Endothelial cell (in vitro differentiated cells): ENCODE measurements at places on chromosomes 7 and 10.
A peak's percentile ranks its signal among the peaks of the same experiment; 100 is the strongest.

GRCh38 chr10:47340608-47341170 is 7.5 kb upstream of the RBP3 start:
- DNase-seq = peak; percentile 82

DNA sequence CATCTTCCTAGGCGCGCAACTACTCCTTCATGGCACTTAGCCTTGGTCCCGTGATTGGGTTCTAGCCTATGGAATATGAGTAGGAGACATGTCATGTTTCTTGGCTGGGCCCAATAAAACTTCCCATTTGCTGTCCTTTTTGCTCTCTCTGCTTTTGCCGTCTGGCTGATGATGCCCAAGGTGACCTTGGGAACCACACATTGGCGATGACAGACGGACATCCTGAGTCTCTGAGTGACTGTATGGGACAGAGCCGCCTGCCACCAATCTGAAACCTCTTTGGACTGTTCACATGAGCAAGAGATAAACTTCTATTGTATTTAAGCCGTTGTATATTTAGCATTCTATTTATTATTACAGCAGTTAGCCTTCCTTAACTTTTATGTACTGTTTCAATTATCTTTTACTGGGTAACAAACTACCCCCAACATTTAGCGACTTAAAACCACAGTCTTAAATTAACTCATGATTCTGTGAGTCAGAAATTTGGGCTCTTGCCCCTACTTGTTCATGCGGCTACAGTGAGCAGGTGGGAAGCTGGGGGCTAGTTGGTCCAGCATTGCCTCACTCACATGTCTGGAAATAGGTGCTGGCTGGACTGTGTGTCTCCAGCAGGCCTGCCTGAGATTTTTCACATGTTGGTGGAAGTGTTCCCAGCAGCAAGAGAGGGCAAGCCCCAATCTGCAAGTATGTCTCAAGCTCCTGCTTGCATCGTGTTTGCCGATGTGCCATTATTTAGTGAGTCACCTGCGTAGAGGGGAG is 71.7 kb downstream of the NOD1 start:
- no peak for DNase-seq

GRCh38 chr7:51472873-51473272 is 156.3 kb upstream of the COBL start:
- DNase-seq = no peak

GRCh38 chr7:139540203-139540602 is 16.7 kb downstream of the CLEC2L start:
- no peak for DNase-seq

GRCh38 chr10:62562101-62562500 is 187.9 kb downstream of the ZNF365 start:
- no peak for DNase-seq

DNA sequence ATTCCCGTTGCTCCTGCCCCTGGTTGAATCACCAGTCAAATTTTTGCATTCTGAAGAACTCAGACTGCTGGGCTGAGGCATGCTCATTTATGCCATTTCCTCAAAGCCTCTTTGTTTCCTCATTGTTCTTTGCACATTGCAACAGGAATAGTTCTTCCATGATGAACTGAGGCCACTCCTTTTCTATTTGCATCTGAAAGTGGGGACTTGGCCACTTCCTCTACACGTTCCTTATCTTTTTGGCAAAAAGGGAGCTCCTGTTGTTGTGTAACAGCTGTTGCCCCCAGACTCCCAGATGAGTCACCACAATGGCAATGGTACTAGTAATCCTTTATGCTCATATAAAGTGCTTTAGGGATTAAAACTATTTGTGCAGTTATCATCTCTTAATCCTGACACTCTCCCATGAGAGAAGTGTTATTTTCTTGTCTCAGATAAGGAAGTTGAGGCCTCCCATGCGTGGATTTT is 20.1 kb upstream of the ITPRID1 start:
- no peak for DNase-seq

GRCh38 chr7:77649716-77650349 is 46.4 kb upstream of the RSBN1L start:
- no peak for DNase-seq

- DNase-seq = no peak
These were observed 12.3 kb downstream of the DDIT4 start for GRCh38 chr10:72285972-72286521.

DNA sequence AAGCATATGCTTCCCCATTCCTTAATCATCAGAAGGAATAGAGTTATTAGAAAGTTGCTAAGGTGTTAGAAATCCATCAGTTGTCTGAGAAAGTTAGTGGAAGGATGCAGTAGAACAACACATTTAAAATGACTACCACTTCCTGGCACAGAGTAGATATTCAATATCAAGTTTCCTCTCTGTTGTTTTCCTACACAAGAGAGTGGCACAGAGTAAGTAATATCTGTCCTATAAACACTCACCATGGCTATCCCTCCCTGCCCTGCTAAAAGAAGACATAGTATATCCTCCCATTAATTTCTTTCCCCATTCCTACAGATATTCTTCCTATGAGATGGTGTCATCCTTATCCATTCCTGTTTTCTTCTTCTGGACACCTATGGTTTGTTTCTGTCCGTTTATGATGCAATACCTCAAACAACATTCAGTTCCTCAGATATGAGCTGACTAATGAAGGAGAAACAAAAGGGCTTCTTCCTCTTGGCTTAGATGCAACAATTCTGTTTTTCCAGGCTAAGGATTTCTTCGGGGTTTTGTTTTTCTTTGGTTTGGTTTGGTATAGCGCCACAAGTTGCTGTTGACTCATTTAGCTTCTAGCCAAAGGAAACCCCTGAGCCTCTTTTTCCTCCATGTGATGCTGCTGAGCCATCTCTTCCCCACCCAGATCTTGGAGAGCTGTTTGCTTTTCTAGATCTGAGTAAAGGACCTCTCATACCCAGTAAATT is 32.9 kb upstream of the BPGM start:
- DNase-seq = no peak

- no peak for DNase-seq
These were observed 36.9 kb upstream of the KMT2E start for GRCh38 chr7:104976966-104977636.

DNA sequence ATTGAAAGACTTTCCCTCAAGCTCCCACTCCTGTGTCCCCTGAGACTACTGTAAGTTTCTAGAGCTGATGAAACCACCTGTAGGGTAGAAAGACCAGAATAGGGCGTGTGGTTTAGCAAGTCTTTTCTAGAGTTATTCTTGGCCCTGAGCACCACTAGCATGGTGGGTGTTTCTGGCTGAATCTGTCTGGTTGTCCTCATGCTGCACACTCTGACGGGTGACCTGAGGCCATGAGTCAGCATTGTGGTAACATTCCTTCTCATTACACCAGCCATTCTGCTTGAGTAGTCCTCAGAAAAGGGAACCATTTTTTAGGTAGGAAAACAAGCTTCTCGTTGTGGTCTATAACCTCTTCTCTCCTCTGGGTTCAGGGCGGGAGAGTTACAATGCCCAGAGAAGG is 250.3 kb downstream of the SNX13 start:
- no peak for DNase-seq

- no peak for DNase-seq
These were observed 96.6 kb upstream of the PTN start for GRCh38 chr7:137439829-137440825.

GRCh38 chr7:131497454-131497853 is 59.0 kb downstream of the PODXL start:
- DNase-seq = no peak

GRCh38 chr7:25385506-25386136 is 157.3 kb upstream of the NPVF start:
- DNase-seq = no peak

DNA sequence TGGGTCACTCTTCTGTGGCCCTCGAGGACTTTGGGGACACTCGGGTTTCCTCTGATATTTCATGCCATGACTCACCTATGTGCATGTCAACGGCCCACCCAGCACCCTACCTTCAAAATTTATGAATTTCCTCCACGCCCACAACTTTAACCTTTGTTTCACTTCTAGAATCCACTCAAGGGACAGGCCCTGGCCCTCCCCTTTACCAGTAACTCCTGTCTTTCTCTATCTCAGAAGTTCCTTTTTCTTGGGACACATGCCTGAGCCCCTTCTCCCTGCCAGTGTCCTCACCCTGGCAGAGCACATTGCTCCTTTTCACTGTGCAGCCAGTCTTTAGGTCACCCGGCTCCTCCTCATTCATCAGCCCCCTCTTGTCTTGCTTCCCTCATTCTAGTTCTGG is 282.5 kb upstream of the KLF6 start:
- no peak for DNase-seq

DNA sequence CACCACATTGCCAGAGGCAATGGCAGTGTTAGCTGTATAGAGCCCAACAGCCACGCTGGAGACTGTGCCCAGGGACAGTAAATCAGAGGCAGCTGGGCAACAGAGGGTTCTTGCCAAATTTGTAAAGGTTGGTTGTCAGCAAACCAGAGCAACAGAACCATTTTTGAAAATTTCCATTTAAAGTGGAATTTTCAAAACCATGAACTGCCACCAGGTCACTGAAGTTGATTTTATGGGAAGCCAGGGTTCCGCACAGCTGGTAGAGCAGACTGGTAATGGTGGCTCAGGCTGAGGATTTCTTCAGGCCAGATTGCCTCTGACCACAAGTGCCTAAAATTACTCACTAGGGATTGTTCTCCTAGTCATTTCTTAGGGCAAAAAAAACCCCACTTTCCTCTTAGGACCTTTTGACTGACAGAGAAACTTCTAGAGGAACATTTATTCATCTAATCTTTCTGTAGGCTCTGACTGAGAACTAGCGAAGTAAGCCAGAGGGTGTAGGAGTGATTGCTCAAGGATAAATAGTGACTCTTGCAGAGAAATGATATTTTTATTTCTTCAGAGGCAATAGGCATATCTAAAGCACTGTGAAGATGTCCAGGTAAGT is 342.4 kb downstream of the BBS9 start:
- no peak for DNase-seq

DNA sequence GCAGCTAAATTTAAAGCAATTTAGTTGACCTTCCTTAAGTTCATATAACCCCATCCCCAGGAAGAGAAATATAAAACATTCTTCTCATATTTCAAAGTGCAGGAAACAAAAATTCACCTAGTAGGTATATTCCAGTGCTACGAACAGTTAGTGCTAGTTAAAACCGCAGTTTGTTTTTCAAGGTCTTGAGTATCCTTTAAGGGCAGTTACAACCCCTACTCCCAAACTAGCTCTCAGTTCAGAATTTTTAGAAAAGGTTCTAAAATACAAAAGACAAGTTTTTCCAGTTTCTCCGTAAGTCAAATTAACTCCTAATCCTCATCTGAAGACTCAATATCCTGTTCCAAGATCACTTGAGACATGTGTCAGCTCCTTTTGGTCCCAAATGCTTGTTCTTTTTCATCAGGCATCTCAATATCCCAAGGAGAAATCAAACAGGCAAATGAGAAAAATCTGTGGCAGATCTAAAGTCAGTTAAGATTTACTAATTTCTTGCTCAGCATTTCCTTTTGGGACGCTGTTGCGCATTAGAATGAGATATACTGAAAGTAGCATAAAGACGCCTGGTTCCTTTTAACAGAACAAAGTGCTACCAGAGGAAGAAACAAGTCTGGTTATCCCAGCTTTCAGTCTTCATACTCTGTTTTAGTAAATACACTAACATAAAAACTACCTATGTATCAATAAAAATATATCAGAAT is 51.8 kb downstream of the ARHGAP12 start:
- no peak for DNase-seq

DNA sequence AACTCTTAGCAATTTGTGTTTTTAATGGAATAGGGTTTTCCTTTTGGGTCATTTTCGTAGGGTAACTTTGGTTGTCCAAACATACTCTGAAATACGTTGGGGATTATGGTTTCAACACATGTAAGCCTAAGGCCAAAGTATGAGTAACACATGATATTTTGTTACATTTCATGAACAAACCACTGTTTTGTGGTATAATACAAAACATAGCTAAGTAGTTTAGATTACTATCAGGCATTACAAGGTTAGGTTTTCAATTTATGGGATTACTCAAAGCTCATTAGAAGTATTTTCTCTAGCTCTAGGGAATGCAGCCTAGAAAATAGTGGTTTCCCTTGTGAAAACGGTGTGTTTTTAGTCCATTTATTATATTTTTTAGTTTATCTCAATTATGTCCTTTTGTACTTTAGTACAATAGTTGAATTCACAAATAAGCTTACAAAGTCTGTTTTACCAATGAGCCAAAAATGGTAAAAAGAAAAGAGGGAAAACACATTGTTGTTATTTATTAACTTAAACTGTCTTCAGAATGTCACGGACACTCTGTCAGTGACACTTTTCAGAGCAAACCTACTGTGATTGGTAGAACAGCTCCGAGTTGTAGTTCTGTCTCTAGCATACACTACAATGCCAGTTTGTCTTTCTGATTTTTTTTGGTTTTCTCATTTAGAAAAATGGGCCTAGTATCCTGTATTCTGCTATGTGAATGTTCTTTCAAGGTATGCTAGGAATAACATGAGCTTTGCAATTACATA is 473.7 kb downstream of the SUGCT start:
- DNase-seq = no peak

GRCh38 chr7:69575651-69576050 is 22.6 kb upstream of the AUTS2 start:
- no peak for DNase-seq

- DNase-seq = no peak
These were observed 4.8 kb downstream of the VSTM2A start for GRCh38 chr7:54546986-54547314.

DNA sequence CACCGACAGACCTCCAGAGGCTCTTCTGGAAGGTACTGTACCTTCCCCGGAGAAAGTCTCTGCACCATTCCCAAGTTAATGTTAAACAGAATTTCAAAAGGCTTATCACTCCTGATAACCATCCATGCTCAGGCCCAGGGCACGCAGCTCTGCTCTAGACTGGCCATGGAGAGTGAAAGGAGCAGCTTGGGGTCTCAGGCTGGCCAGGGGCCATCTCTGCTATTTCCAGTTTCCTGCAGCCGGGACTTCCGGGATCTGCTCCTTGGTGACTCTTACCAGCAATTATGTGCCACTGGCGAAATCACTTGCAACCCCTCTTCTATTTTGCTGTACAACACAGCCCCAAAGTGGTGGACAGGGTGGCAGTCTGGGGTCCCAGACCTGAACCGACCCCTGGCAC is 6.0 kb downstream of the CLDN15 start:
- DNase-seq = no peak

DNA sequence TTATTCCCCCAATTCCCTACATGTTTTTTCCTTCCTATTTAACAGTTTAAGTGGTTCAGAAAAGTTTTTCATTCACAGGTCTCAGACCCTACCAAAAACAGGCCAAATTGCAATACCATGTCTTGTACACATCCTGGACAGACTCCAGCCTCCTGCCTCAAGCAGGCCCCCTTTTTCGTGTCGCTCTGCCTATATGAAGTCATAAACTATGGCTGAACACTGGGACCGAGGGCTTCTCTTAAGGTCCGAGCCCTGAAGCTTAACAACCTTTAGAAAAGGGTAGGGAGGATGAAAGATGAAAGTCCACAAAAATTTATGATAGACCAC is 1.4 kb downstream of the FBXW4 start:
- DNase-seq = no peak

- no peak for DNase-seq
These were observed 59.1 kb downstream of the FRMD4A start for GRCh38 chr10:14271621-14272020.

DNA sequence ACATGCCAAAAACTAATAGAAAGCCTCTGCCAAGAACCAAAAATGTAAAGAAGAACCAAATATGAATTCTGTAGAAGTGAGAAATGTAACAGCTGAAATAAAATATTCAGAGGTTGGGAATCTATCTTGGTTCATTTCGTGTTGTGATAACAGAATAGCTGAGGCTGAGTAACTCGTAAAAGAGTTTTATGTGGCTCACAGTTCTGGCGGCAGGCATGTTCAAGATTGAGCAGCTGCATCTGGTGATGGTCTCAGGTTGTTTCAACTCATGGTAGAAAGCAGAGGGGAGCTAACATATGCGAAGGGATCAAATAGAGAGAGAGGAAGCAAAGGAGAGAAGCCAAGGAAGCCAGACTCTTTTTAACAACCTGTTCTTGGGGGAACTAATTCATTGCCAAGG is 717.2 kb downstream of the TNS3 start:
- no peak for DNase-seq
